ENCODE measurements at places on chromosomes 12 and 14.

DNA sequence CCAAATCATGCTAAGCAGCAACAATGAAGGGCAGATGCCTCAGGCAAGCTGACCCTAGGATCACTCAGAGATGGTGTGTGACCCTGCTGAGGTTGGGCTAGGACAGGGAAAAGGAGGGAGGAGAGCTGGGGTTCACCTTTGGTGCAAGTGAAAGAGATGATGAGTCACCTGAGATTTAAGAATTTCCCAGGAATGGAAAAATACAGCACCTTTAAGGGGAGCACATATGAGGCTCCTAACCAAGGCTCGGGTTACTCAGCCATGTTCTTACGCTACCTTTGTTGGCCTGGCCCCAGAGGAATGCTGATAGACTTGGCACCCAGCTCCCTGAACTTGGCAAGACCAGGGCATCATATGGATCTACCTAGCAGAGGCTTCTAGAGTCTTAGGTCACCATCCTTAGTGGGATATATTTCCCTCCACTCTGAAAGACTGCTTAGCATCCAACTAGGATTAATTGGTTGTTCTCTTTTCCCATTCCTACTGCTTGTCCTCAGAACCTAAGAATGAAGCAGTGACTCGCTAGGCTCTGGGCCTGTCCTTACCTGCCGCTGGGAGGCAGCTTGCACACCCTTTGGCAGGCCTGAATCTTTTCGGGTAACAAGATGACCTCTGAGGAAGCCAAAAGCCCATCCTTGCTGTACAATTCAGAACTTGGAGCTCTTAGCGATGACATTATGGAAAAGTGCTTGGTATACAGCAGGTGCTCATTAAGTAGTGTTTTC lies 4.0 kb upstream of the NAA25 start:
- no peak for DNase-seq

DNA sequence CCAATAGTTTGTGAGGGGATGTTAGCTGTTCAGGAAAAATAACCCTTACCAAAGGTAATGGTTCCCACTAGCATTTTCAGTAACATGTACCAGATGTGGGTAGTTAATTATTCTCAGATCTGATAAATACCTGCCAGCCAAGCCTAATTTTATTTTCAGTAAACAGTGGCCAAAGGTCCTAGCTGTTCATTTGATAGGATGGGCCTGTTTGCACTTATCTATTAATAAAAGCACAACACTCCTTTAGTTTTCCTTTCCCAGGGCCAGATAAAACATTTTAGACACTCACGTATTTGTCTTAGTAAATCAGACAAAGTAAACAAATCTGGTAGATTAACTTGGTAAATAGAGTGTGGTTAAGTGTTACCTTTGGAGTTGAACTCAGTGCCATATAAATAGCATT lies 345.1 kb downstream of the RAD51B start:
- no peak for DNase-seq

- DNase-seq = no peak
Observed at GRCh38 chr12:115511986-115512711, 765.3 kb downstream of the MED13L start.

DNA sequence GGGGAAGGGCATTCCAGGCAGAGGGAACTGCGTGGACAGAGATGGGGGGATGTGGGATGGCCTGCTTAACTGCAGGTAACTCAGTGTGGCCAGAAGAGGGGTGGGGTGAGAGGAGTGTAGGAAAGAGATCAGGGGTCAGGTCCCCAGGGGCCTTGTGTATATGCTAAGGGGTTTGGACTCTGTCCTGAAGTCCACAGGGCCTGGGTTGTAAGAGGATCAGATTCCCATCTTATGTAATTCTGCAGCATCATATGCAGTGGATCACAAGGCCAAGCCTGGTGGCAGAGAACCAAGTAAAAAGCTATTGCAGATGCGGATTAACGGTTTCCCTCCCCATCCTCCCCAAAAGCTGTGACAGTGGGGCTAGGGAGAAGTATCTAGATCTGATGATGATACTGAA lies 8.7 kb downstream of the TCTN1 start:
- no peak for DNase-seq

DNA sequence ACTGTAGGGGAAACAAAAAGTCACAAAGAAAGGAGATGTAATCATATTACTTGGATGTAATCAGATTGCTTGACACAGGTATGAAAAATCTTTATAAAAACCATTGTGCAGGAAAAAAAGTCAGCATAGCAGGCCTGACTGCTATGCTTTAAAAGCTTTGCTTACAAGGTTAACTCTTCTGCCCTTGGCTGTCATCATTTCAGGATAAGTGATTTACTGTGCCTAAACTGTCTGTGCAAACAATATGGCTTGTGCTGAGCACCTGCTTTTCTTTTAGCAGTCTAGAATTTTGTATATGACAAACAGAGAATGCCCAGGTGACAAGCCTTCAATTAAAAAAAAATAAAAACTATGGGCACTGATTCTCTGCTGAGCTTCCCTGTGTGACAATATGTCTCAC lies 63.8 kb upstream of the PLEKHG7 start:
- no peak for DNase-seq

DNA sequence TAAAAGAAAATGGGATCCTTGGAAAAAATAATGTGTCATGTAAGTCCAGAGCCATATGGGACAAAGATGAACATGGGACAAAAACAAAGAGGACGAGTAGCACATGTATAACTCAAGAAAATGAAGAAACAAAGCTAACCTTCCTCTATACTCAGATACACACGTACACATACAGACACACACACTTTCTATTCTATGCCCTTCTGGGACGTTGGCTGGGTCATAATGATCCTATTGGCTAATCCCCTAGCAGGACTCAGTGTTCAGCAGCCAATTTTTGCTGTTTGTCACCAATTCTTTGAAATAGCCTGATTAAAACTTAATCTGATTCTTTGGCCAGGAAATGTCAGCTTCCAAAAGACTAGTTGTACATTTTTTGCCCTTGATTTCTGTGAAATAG lies 189.4 kb upstream of the FOXG1 start:
- no peak for DNase-seq

- peak; percentile 38 for DNase-seq
Observed at GRCh38 chr14:104137297-104138097, 890 bp upstream of the KIF26A start.

DNA sequence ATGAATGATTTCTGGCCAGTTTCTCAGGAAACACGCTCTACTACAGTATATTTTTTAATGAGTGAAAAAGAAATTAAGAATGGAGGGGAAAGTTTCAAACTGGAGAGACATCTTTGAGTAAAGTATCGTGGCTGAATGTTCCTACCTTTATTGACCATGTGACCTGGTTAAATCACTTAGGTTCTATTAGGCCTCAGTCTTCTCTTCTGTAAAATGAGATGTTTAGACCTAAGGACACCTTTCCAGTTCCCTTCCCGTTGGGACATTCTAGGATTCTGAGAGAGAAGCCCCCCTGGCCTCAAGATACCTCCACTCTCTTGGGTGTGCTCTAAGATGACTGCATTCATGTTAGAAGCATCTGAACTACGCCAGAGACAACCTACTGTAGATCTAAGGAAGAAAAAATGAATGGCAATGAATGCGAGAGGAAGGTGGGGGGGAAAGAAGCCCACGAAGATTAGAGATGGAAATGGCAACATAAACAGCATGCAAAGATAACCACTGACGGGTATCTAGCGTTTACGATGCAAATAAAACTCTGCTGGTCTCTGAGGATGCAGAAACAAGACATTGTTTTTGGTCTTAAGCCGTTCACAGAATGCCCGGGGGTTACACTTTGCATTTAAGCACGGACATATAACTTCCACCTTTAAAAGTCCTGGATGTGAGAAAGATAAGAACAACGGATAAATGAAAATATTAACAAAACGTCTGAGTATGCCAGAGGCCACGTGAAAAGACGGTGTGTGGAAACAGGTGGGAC lies 599 bp upstream of the CPSF6 start:
- no peak for DNase-seq

DNA sequence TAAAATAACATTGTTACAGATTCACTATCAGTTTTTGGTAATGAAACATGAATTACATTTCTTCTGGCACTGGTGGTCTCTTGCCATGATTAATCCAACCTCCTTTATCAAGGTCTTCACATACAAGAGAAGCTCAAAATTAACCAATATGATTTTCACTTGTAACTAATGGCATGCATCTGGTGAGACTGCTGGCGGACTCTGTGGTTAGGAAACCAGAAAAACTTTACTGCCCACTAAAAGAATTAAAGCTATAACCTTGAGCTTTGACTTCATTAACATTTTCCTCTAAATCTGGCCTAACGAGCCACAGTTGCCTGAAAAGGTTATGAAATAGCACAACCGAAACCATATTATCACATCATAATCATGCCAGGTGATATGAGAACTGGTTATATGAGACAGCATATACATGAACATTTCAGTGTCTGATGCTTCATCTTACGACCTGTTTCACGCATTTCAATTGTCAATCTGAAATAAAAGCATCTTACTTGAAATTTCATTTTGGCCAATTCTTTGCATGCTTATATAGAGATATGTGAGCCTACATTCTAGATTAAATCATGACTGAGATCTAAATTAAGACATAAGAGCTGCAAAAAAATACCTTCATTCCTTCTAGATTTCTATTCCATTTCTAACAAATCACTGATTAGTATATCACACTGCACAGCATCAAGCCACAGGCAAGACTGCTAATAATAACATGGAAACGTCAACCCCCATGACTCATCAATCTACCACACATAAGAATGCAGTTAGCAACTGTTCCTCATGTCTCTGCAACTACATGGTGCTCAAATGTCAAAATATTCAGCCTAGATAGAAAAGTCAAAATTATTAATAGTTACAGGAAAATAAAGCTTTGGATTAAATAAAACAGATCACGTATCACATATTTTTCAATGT lies 89.3 kb downstream of the OSBPL8 start:
- no peak for DNase-seq

DNA sequence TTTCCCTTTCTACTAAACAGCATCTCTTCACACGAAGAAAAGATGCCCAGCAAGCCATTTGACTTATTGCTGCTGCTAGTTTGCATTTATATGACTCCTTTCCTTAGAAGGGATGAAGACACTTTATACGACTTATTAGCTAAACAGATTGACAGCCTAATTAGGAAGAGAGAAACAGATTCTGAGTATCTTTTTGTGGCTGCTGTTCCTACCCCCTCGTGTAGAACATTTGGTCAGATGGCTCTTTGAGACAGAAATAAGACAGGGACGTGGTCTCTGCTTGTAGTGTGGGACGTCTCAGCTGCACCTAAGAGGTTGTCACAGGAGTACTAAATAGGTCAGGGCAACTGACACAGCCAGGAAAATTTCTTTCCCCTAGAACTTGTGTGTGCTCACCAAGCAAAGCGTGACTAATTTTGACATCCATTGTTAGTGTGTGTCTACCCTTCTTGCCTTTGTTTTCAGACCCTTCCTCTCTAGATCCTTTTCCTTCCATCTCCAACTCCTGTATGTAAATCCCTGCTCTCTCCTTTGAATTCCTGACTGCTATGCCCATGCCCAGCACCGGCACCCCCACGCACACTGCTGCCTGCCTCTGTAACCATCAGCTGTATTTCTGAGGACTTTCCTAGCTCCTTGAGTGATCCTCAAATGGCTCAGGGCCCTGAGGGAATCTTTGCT lies 83.2 kb downstream of the DAD1 start:
- DNase-seq = no peak

GRCh38 chr12:52519387-52519703 lies 849 bp downstream of the KRT5 start:
- no peak for DNase-seq

DNA sequence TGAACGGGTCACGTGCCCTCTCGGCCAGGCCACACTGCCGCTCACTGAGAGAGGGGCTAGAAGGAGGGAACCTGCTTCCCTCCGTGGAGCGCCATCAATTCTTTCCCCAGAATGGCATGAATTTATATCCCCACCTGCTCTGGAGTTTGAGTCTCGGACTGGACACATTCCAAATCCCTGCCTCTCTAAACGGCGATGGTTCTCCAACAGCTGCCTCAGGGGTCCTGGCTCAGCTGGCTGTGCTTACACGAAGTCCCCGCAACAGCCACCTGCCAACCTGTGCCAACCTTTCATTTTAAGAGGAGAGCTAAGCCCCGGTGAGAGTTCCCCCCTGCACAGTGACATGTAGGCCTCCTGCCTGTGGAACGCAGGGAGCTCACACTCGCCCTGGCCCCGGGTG lies 73.2 kb downstream of the RIMBP2 start:
- DNase-seq = no peak

GRCh38 chr14:102170061-102170460 lies 30.4 kb downstream of the WDR20 start:
- no peak for DNase-seq

- no peak for DNase-seq
Observed at GRCh38 chr12:57852200-57852599, 5.7 kb upstream of the CTDSP2 start.

DNA sequence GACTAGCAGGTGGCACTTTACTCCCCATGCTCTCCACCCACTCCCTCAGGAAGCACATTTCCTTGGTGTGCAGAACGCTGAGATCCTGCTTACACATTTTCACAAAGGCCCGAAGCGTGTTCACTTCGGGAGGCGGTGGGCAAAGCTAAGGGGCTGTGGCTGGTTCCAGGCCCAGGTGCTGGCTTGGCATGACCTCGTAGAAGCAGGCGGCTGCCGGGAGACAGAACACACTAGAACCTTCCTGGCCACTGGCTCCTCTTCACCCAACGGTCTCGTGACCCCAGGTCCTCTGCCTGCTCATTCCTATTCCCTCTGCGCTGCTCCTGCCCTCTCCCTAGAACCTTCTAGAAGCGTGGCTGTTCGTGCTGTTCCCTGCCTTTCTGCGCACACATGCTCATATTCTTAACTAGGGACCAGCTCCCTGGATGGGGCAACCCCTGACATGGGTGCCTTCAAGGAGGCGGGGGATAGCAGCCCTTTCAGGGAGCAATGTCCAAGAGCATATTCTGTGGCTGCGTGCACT lies 43.3 kb downstream of the ATP23 start:
- DNase-seq = no peak

DNA sequence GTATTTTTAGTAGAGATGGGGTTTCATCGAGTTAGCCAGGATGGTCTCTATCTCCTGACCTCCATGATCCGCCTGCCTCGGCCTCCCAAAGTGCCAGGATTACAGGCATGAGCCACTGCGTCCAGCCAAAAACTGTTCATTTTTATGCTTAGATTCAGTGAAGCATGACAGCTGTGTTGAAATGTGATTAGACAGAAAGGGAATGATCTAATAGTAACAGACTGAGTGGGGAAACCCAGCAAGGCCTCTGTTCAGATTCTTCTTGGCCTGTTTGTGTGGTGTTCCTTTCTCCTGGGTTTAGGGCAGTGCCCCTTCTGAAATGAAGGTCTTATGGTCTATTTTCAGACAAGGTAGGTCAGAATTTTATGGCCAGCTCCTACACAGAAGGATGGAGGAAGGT lies 11.8 kb upstream of the ABCD4 start:
- DNase-seq = no peak
